ENCODE measurements at places on chromosomes 11 and 22.

- DNase-seq = no peak
Measured at GRCh38 chr22:50729391-50730012, 8.5 kb upstream of the ACR start.

GRCh38 chr22:32854351-32854804, 52.9 kb downstream of the TIMP3 start:
- DNase-seq = no peak

DNA sequence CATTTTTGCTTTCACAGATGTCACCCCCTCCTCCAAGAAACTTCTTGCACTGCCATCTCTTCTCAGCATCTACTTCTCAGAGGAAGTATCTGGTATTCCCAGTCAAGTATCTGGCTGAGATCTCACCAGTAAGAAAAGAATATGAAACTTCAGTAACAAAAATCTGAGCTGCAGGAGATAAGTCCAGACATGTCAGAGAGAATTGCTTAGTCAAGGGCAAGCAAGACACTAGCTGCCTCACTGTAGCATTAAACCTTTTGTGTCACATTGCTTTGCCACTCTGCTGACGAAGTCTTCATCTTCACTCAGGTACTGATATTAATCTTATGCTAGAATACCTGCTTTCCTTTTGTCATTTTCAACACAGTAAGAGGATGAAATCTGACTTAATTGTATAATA, 70.6 kb upstream of the ZC3H12C start:
- DNase-seq = no peak

- no peak for DNase-seq
Measured at GRCh38 chr11:13857828-13858227, 104.7 kb upstream of the SPON1 start.

DNA sequence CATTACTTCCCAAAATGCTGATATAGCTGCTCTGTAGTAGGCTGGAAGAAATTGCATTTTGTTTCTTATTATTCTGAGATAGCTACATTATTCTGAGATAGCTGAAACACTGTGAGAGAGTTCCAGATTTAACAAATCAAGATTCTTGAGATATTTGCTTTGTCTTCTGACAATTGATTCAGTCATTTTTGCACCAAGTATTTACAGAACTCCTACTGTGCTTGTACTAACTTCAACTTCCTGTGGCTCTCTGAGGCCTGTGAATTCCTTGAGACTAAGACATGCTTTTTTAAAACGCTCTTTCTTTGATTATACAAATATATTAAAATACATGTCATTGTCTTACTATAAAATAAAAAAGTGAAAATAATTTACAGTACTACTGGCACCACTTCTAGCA, 52.7 kb downstream of the USP47 start:
- DNase-seq = no peak

Data from adrenal gland (tissue), 19 donors.